ENCODE measurements at places on chromosomes 13 and 19.

DNA sequence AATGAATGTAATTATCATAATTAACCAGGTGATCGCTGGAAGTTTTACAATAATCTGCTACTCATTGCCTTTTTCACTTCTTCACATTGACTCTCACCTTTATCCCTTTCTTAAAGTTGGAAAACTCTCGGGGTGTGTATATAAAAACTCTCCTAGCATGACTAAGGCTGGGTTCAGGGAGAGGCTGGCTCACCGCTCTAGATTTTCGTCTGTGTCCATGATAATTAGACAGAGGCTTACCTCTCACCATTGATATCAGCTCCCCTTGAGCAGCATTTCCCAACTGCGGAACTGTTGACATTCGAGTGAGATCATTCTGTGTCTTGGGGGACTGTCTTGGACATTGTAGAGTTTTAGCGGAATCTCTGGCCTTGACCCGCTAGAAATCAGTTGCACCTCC, 39.4 kb downstream of the NFIX start:
- DNase-seq = no peak

- no peak for DNase-seq
Measured at GRCh38 chr19:54560881-54561385, 12.7 kb upstream of the LILRA2 start.

GRCh38 chr19:49205114-49205513, 47.5 kb downstream of the TRPM4 start:
- DNase-seq = no peak

- DNase-seq = peak; percentile 29
Measured at GRCh38 chr19:10769533-10770491, 51.9 kb downstream of the DNM2 start.

GRCh38 chr19:31838163-31838815, 489.1 kb upstream of the TSHZ3 start:
- no peak for DNase-seq

DNA sequence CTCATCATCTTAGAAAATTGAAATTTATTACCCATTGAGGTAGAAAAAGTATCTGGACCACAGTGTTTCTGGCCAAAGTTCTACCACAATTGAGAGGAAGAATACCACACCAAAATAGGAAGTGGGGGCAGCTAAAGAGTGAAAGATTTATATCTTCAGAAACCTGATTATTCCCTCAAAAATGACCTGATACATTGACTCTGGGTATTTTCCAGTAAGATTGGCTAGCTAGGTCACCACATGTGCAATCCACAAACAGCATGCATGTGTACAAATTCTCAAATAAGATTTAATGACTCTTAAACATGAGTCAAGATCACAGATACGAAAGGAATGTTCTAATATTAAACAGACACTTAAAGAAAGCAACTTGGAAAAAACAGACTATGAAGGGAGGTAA, 1516.2 kb upstream of the PCDH20 start:
- DNase-seq = peak; percentile 2

DNA sequence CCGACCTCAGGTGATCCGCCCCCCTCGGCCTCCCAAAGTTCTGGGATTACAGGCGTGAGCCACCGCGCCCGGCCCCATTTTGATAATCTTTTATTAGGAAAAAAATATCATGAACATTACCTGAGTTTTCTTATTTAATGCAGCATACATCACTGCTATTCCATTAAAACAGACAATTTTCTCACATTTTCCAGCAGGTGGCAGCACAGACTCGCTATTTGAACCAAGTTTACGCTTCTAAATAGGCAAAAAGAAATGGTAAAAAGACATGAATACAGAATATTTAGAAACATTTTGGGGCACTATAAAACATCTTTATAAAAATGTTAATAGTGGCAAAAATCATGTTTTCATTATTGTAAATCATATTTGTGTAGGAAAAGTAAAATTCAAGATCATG, 903.1 kb downstream of the SLITRK6 start:
- peak; percentile 59 for DNase-seq

DNA sequence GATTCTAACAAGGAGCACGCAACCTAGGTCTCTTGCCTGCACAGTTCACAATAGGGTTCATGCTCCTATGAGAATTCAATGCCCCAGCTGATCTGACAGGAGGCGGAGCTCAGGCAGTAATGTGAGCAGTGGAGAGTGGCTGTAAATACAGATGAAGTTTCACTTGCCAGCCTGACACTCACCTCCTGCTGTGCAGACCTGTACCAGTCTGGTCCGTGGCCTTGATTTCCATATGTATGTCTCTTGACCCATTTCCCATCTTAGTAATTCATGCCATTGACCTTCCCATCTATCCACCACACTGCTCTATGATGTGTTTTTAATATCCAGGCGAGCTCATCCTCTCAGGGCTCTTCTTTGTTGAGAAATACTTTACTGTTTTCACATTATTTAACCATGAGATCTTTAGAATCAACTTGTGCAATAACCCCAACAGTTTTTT, 95.2 kb downstream of the LRCH1 start:
- peak; percentile 34 for DNase-seq

- no peak for DNase-seq
Measured at GRCh38 chr13:60679928-60680694, 283.1 kb downstream of the TDRD3 start.

DNA sequence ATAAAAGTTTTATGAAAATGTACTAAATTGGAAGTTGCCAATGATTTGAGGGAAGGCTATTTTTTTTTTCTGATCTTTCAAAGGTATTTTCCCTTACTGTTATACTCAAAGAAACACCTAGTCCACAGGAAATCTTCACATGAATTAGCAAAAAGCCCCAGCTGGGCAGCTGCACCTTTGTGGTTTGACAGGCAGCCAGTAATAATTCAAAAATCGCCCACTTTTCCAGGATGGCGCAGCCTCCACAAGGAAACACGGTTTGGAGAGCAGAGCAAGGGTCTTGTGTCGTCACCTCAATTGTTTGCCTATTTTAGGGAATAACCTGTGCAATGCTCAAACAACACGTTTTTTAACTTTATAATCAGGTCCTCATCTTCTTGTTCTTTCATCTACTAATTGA, 324.9 kb upstream of the GPC6 start:
- no peak for DNase-seq

GRCh38 chr13:79222427-79223205, 183.4 kb downstream of the RBM26 start:
- DNase-seq = no peak

- no peak for DNase-seq
Measured at GRCh38 chr19:34793565-34793964, 20.6 kb upstream of the ZNF599 start.

GRCh38 chr19:46696866-46697203, 20.1 kb downstream of the PRKD2 start:
- no peak for DNase-seq

DNA sequence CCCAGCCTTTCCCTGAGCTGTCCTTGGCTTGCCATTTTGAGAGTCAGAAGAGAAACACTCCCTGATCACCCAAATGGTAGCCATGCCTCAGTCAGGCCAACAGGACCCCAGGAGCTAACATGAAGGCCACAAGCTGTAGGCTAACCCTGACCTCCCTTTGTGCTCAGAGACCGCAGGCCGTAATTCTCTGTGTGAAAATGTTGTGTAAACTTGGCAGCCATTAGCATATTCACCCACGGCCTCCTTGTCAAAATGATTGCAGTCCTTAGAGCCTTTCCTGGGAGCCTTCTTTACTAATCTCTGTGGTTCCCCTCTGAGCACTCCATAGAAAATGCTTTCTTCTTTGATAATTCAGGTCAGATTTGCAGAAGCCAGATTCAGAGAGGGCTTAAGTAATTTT, 418.9 kb downstream of the COG6 start:
- no peak for DNase-seq

GRCh38 chr19:16566161-16566560, 6.1 kb downstream of the SLC35E1 start:
- no peak for DNase-seq

GRCh38 chr13:97440598-97441170, 6.7 kb downstream of the RAP2A start:
- DNase-seq = no peak

DNA sequence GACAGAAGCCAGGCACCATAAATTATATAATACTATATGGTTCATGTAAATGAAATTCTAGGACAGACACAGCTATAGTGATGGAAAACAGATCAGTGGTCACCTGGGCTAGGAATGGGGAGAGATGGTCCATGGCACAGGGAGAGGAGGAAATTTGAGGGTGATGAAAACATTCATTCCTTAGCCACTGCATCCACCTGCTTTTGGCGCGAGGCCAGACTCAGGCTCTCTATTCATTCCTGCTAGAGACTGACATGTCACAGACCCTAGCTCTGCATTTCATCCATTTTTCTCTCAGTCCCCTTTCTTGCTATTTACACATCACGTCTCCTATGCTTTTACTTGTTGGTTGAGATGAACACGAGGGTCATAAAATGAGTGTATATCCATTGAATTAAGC, 628.3 kb upstream of the SLC10A2 start:
- no peak for DNase-seq

GRCh38 chr13:109575821-109576220, 210.6 kb downstream of the IRS2 start:
- no peak for DNase-seq

- DNase-seq = no peak
Measured at GRCh38 chr13:92362717-92363116, 863.9 kb upstream of the GPC6 start.

DNA sequence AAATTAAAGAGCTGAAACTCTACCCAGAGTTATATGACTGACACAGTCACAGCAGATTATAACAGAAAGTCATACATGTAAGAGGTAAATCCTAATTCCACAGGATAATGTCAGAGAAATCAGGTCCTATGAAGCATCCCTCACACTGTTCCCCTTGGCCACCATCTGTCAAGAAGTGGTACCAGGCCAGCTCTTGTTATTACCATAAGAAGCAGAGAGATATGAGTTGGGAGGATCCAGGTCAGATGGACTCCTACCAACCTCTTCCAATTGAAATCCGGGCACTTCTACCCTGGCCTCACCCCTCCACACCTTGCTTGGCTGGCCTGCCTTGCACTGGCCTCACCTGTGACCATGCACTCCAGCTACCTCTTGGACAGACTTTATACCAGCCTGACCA, 353.2 kb downstream of the DNAJC15 start:
- no peak for DNase-seq

GRCh38 chr19:5559804-5560133, 8.0 kb downstream of the TINCR start:
- no peak for DNase-seq

DNA sequence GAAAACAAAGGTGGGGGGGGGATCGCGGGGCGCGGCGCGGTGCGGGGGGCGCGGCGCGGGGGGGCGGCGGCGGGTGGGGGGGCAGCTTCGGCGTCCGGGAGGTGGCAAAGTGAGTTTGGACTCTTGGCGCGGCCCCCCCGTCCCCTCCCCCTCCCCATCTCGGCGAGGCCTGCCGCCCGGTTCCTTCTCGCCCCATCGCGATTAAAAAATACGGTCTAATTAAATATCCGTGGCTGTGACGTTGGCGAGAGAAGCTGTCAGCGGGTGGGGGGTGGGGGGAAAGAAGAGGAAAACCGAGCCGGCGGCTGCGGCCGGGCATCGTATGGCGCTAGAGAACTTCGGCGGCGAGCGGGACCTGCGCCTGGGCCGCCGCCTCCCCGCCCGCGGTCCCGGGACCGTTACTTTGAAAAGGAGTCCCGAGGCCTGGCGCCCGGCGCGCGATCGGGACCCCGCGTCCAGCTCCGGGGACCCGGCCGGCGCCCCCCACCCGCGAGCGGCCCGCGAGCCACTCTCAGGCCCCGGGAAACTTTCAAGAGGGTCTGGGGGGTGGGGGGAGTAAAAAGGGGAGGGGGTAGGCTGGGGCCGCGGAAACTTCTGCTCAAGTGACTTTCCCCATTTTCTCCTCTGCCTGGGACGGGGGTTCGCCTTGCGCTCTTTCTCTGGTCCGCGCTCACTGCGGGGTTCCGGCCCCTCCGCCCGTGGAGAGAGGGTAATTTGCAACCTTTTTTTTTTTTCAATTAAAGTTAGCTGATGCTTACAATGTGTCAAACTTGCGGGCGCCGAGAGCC, 146.3 kb upstream of the ZNF536 start:
- DNase-seq = peak; percentile 63

DNA sequence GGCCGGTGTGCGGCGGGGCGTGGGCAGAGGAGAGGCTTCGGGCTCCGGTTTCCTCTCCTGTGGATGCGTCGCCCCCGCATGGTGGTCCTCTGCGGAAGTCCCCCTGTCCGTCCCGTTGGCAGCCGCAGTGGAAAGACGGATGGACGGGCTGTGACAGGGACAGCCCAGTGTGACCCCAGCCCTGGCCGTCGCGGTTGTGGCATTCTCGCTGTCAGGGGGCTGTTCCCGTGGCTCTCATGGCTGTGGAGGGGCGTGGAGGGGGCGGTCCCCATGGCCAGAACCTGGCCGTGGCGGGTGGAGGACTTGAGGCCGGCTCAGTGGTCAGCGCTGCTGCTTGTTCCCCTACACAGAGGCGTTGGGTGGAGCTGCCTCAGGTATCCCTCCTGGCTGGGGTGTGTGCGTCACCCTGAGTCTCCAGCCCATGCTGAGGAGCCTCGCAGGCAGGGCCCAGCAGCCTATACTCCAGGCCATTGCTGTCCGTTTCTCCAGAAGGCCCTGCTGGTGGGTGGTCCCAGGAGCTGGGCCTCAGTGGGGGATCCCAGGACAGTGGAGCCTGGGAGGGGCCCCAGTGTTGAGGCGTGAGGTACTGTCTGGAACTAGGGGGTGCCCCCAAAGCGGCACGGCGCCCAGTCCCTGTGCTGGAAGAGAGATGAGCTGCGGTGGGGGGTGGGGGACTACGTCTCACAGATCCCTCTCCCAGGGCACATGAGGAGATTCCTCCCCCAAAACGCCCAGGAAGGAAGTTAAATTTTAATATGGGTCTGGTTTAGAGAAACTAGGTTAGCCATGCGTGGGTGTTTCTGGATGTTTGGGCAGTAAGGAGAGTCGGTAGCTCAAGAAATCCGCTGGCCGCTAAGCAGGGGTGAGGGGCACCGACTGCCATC, 20.3 kb downstream of the CSNK1G2 start:
- DNase-seq = no peak

DNA sequence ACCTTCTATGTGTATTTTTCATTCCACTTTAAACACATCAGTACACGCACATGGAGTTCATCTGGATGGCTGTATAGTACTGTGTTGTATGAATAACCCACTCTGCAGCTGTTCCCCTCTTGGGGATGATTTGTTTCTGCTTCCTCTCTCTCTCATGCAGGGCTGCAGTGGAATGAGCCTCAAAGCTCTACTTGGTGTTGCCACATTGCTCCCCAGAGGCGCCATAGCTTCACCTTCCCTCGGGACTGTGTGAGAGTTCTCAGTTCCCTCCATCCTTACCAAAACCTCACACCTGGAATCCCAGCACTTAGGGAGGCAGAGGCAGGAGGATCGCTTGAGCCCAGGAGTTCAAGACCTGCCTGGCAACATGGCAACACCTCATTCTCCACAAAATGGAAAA, 28.4 kb upstream of the GPR183 start:
- DNase-seq = no peak

DNA sequence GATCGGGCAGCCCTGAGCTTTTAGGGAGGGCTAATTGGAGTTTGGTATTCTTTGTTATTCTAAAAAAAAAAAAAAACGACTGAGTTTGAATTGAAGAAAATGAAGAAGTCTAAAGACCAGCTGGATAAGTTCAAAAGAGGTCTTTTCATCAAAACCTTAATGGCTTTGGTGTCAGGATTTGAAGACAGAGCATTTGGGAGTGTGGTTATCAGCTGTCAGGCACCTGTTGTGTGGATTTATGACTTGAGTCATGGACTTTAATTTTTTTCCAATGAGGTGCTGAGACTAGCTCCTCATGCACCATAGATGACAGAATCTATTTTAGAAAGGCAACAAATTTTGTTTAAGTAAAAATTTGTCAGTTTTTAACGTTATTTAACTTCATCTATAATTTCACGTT, 72.5 kb downstream of the FREM2 start:
- no peak for DNase-seq

All from GM03348 (cell line).